ENCODE measurements at places on chromosomes 3 and 15.

GRCh38 chr15:73632670-73633058 lies 525 bp downstream of the NPTN start:
- no peak for DNase-seq

DNA sequence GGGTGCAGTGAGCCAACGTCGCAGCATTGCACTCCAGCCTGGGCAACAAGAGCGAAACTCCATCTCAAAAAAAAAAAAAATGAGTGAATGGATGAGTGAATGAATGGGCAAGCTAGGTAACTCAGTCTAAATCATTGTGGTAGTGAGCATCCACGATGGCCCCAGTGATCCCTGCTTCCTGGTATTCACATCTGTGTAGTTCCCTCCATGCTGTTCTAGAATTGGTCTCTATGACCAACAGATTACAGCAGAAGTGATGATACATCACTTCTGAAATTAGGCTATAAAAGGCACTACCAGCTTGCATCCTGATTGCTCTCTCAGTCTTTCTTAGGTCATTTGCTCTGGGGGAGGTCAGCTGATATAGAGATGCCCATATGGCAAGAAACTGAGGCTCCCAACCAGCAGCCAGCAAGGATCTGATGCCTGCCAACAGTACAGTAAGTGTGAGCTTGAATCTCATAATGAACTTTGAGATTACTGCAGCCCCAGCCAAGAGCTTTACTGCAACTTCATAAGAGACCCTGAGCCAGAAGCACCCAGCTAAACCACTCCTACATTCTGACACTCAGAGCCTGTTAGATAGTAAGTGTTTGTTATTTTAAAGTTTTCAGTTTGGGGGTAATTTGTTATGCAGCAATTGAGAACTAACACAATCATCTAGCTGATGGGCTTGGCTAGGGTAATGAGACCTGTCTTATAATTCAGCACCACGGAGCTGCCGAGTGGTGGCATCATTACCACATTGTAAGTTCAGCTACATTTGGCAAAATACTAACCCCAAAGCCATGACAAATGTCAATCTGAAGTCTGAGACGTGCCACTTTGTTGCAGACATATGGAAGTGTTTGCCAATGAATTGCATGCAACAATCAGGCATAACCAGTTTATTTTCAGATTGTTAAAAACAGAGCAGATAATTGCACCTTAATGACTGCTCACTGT lies 53.0 kb downstream of the KLHL6 start:
- DNase-seq, result no peak

GRCh38 chr15:70050970-70051369 lies 46.7 kb downstream of the TLE3 start:
- DNase-seq, result no peak

GRCh38 chr3:120092474-120092873 lies 1.8 kb downstream of the GSK3B start:
- no peak for DNase-seq

DNA sequence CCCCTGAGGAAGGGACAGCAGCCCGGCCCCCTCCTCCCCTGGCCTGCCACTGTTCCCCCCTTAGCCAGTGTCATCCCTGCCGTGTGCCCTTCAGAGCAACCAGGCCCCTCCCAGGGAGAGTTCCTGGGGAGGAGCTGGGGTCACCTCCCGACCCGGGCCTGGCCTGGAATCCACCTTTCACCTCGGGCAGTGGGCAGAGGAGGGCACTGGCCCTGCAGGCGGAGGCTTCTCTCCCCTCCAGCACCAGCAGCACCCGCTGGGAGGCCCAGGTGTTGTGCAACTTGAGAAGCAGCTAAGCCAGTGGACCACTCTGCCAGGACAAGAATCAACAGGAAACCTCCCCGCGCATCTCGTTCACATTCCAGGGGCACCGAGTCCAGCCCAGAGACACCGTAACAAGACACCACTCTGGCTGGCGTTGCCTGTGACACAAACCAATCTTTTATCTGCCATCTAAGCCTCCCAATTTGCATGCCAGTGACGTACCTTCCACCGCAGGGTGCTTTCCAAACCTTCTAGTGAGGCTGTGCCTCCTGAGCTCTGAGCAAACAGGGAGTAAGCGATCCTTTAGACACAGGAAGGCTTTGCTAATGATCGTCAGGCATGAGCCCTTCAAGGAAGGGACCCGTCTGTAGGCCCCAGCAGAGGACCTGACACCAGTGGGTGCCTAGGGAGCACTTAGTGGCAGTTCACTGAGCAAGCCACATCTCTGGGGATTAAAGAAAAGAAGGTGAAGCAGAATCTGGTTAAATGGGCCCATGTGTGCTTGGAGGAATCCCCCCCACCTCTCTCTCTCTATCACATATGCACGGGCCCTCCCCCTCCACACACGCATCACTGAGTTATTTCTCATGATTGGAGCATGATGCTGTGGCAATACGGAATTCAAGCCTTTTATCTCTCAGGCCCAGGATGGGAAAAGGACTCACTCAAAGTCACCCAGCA lies 98.9 kb upstream of the TLE3 start:
- DNase-seq, result no peak

- no peak for DNase-seq
Measured at GRCh38 chr3:150070271-150070670, 99.6 kb upstream of the PFN2 start.

DNA sequence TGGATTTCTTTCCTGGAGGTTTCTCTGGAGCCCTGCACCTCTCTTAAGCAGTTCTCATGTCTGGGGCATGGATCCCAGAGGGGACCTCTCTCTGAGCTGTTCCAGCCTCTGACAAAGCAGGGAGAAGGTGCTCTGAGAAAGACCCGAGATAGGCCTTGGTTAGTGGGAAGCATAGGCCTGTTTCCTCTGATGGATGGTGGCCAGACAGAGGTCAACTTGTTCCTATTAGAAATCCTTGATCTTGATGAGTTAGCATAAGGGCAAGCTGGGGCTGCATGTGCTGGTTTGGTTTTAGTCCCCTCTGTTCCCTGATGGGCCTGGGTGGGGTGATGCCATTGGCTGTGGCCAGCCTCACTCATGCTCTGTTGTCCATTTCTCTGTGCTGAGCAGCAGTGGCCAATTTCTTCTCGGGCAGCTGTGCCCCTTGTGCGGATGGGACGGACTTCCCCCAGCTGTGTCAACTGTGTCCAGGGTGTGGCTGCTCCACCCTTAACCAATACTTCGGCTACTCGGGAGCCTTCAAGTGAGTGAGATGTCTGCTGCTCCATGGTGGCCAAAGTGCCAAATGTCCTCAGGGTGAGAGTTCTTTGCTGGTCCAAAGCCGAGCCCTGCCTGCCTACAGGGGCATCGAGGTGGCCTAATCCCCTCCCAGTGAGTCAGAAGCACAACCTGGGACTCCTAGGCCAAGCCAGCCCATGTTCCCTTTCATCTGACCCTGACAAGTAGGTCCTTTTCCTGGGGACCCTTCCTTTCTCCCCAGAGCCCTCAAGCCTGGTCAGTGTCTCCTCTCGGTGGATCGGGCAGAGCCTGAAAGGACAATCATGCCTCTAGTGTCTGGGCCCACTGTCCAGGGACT lies 9.0 kb downstream of the TF start:
- no peak for DNase-seq

DNA sequence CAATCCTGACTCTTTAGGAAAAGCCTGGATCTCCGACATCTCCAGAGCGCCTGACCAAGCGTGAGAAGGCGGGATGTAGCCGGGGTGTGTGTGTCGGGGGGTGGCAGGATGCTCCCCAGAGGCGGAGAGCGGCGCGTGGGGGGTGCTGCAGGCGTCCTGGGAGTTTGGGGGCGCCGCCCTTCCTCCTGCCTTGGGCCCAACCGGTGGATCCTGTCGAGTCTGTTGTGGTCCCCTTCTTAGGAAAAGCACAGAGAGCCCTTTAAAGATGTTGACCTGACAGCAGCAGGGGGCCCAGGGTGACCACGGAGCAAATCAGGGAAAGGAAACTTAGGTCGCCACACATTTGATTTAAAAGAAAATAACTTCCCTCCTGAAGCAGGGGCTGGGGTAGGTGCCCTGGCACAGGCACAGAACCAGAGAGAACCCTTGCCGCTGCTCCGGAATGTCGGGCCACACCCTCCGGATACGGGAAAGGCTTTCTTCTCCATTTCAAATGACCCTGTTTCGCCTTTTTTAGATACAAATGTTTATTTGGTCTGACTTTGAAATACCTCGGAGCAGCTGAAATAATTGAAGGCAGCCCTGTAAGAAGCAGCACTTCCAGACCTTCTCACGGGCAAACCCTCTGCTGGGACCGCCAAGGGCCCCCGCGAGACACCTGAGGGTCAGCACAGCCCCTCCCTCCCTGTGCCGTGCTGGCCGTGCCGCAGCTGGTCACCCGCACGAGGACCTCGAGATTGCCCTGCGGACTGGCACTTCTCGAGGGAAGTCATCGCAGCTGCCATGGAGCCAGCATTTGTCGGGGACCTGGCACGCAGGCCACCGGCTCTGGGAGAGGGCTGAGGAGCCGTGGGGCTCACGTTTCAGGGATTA lies 102.9 kb upstream of the KLF13 start:
- no peak for DNase-seq

GRCh38 chr3:53635041-53635440 lies 140.6 kb downstream of the CACNA1D start:
- DNase-seq, result no peak

DNA sequence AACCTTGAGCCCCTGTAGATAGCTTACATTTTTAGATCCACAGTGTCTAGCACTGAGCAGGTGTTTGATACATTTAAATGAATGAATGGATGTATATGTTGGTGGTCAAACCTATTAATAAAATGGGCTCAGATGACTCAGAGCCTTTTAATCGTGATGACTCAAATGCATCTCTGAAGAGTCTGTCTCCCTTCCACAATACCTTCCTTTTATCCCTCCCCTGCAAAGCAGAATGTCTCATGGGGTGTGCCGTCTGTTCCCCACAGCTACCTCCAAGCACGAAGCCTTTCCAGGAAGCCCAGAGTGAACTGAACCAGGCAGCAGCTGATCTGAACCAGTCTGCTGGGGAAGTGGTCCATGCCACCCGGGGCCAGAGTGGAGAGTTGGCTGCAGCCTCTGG lies 303.5 kb upstream of the TPM1 start:
- no peak for DNase-seq

DNA sequence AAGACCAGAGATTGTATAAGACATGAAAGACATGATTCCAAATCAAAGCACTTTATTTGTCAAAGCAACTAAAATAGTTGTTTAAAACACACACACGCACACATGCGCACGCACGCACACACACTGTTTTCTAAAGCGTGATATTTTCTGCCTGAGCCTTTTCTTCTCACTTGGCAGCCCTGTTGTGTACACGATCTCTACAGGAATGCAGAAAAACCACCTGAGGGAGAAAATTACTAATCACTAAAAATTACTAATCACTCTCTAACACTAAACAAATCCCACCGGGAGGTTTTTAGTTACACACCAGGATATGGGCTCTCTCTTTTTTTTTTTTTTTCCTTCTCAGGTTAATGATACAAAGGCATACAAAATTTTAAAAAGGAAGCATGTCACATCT lies 160.1 kb upstream of the ATP11B start:
- no peak for DNase-seq

DNA sequence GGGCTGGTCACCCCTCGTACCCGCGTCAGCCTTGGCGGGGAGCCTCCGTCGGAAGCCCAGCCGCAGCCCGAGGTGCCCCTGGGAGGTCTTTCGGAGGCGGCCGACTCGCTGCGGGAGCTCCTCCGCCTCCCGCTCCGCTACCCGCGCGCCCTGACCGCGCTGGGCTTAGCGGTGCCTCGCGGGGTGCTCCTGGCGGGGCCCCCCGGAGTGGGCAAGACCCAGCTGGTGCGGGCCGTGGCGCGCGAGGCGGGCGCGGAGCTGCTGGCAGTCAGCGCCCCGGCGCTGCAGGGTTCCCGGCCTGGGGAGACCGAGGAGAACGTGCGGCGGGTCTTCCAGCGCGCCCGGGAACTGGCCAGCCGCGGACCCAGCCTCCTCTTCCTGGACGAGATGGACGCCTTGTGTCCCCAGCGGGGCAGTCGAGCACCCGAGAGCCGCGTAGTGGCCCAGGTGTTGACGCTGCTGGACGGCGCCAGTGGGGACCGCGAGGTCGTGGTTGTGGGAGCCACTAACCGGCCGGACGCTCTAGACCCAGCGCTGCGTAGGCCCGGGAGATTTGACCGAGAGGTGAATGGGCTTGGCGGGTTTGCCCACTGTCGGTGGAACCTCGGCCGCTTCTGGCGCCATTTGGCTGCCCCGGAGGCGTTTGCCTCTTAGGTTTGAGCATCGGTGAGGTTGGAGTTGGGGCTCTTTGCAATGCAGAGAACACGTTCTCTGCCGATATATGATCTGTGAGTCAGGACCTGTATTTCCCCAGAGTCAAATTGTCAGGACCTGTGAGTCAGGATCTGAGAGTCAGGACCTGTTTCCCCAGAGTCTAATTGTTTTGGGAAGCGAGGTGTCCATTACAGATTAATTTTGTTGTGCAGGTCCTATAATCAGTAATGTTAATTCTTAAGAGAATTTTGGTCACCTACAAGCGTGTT lies 24.9 kb upstream of the GATM start:
- DNase-seq, result no peak

GRCh38 chr3:29363110-29363509 lies 82.2 kb downstream of the RBMS3 start:
- DNase-seq, result no peak

- no peak for DNase-seq
Measured at GRCh38 chr3:25962255-25962654, 172.4 kb downstream of the OXSM start.

GRCh38 chr3:43695863-43696262 lies 5.1 kb downstream of the ABHD5 start:
- DNase-seq, result no peak

DNA sequence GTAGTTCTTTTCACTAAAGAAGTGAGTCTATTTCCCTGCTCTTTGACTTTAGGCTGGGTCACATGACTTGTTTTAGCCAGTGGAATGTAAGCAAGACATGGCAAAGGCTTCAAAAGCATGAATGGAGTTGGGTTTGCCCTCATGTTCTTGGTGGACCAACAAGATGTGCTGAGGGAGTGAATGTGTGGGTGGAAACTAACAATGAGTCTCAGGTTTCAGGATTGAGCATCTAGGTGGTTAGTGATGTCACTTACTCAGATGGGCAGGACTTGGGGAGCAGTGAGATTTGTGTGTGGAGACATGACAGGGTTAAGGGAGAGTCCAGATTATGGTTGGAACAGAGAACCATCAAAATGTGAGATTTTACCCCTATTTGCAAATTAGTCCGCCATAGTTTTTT lies 181.4 kb upstream of the UBE2E1 start:
- DNase-seq, result no peak

GRCh38 chr15:83378921-83379578 lies 68.1 kb upstream of the SH3GL3 start:
- DNase-seq, result no peak

GRCh38 chr3:71031914-71032521 lies 551.5 kb downstream of the FOXP1 start:
- no peak for DNase-seq

DNA sequence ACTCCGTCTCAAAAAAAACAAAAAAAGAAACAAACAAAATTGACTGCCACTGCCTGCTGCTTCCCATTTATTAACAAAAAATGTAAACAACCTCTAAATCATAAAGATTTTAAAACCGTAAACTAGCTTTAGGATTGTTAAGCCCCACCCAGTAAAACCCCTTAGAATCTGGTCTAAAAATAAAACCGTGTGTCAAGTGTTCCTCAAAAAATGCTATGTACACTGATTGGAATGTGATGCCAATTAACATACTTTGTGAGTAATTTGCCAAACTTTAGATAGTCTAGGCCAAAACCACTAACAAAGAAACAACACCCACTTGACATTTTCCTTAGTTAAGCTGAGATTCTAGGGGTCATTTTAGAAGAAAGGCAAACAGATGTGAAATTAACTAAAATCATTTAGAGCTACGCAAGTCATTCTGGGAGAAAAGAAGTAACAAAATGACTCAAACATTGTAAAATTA lies 5.3 kb downstream of the RAF1 start:
- DNase-seq, result no peak
